ENCODE measurements at places on chromosomes 7 and 10.

- no peak for DNase-seq
Measured at GRCh38 chr7:105860793-105861192, 15.6 kb downstream of the ATXN7L1 start.

DNA sequence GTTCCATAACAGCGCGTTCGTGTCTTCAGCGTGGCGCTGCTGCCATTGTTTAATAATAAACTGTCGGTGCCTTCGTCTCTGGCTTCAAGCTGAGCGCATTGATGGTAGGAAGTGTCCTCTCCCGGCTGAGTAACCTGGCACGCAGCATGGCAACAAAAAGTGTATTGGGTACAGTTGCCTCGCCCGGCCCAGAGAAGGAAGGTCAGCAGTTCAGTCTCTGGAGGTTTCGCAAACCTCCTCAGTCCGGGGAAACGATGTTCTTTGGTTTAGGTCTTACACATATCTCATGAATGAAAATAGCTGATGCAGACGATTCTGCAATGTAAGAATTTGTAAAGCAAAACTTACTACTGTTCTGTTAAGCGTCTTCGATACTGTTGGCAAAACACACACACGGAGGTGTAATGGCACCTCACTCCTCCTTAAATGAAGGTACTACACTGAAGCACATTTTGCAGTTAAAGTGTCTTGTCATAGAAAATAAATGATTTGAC, 739 bp upstream of the CCDC186 start:
- no peak for DNase-seq

- no peak for DNase-seq
Measured at GRCh38 chr10:18313626-18314025, 173.4 kb downstream of the CACNB2 start.

- DNase-seq, result no peak
Measured at GRCh38 chr7:112086496-112087254, 119.5 kb downstream of the DOCK4 start.

DNA sequence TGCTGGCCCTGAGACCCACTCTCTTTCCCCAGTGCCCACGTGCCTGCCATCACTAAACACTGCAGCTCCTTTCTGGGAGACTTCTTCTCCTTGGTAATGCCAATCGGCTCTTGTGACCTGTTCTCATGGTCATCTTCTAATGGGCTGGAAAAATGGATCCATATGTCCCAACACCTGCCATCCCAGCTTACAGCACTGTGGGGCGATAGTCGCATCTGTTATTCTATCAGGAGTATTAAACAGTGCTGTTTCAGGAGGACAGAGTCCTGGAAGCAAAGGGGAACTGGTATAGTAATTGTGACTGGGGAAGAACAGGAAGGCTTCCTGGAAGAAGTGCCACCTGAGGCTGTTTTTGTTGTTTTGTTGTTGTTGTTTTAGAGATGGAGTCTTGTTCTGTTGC, 411.2 kb downstream of the GLRX3 start:
- peak; percentile 20 for DNase-seq

GRCh38 chr10:107232013-107232412, 67.5 kb upstream of the SORCS1 start:
- no peak for DNase-seq

DNA sequence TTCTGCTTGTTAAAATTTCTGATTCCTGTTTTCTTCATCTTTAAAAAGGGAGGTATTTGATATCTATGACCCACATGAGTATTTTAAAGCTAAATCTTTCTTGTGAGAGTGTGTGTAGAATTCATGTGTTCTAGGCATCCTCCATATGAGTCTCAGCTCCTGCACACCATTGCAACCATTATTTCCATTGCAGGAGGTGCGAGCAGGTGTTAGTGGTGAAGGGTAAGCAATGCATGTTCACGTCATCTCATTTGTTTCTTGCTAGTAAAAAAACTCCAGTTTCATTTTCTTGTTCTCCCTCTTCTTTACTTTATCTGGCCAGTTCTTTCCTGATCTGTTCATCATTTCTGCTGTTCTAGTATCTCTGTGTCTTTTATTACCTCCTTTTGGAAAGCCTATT, 100.5 kb downstream of the ADRA2A start:
- no peak for DNase-seq

DNA sequence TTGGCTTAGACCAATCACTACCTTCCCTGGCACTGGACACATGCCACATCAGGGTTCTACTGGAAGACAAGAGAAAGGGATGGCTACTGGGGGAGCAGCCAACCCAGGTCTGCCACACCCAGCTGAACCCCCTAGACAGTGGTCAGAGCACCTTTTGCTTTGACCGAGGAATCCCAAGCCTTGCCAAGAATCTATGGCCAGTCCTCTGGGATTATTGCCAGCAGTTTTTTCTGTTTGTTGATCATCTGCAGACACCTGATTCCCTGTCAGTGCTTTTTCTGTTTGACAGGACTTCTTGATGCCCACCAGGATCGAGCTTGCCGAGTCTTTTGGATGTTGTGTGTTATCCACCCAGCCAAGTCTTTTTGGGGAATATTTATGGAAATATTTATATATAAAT, 476.2 kb upstream of the GALNT17 start:
- DNase-seq, result no peak

GRCh38 chr10:870564-871166, 60.8 kb downstream of the LARP4B start:
- no peak for DNase-seq

DNA sequence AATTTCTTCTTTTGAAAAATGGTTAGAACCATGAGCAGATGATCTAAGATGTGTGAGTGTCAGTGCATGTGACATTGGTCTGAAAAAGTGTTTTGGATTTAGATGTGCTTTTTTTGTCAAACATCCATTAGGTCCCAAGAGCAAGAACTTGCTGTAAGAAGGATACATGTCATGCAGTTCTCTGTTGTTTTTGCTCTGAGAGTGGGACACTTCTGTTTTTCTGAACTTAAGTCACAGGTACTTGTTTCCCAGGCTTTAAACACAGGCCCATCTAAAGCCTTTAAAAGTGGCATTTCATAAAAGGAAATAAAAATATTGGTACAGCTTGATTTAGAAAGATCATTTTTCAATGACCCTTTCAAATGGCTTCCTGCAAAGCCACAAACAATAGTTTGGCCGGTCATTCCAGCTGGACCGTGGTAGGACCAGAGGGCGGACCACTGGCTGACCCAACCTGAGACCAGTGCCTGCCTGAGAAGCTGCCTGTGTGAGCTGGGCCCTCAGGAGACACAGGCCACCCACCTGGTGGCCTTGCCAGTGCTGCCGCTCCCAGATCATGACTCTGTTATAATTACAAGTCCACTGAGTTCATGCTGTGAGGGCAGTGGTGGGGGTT, 92.7 kb downstream of the EEPD1 start:
- no peak for DNase-seq

- no peak for DNase-seq
Measured at GRCh38 chr10:8060010-8060703, 5.7 kb downstream of the GATA3 start.

DNA sequence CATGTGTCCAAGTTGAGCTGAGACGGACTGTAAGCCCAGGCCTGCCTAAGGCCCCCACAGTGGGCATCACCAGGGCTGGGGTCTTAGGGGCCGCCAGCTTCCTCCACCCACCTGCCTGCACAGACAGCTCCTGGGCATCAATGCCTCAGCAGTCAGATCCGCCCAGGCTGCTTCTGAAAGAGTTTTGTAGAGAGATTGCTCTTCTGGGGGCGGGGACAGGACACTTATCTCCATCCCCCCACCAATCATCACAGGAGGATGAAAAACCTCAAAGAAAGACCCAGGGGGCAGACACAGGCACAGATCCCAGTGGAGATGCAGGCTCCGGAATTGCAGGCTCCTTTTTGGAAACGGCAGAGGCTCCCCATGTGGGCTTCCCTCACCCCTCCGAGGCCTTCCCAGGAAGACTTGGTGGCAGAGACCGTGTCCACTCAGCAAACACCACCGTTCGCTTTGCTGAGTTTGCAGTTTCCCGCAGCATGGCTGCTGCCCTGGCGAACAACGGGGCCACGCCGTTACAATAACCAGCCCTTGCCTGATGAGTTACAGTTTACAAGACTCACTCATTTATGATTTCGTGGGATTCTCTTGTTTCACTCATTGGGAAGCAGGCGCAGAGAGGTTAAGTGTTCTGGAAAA, 96.4 kb downstream of the MKI67 start:
- DNase-seq, result no peak

DNA sequence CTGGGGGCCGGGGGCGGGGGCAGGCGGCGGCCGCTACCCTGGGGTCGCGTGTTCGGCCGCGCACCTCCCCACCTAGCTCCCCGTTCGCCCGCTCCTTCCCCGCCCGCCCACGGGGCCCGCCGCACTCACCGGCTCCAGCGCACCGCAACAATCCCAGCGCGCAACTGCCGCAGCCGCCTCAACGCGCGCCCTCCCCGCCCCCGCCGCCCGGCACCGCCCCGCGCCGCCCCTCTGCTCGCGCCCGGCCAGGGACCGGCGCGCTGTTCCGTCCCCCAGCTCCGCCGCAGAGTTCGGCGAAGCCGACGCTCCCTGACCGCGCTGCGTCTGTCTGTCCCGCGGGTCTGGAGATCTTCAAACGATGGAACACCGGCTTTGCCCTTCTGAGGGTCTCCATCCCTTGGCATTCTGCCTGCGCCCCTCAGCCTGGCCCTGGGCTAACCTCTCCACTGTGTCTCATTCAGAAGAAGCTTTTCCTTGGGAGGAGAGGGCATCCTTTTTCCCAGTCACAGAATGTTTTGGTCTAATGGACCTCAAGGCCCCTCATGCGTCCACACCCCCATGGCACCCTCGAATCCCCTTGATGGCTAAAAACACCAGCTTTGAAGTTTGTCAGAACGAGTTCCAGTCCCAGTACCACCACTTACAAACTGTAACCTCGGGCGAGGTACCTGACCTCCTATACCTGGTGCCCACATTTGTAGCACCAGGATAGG, at the start of gene NT5C2:
Gene NT5C2, minus strand, starts transcription at position 166 of the 713 bp plus-strand sequence. CDS start 18,314 bp downstream, outside the sequence.
- DNase-seq, result peak; percentile 71

DNA sequence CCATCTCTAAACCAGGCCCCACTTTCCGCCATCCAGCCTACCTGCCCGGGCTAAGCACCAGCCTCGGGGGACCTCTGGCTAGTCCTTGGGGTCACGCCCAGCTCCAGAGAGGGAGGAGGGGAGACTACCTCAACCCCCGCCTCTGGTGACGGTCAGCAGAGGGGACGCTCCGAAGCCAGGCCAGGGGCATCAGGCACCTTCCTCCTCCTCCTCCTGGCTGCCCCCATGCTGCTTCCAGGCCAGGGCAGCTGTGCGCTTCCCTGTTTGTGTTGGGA, 4.0 kb upstream of the SMARCD3 start:
- DNase-seq, result no peak

DNA sequence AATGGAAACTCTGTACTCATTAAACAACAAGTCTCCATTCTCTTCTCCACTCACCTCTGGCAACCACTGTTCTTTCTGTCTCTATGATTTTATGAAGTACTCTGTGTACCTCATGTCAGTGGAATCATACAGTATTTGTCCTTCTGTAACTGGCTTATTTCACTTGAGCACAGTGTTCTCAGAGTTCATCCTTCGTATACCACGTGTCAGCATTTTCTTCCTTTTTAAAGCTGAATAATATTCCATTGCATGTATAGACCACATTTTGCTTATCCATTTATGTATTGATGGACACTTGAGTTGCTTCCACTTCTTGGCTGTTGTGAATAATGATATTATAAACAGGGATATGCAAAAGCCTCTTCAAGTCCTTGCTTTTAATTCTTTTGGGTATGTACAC, 333.0 kb upstream of the ZNF32 start:
- DNase-seq, result no peak

DNA sequence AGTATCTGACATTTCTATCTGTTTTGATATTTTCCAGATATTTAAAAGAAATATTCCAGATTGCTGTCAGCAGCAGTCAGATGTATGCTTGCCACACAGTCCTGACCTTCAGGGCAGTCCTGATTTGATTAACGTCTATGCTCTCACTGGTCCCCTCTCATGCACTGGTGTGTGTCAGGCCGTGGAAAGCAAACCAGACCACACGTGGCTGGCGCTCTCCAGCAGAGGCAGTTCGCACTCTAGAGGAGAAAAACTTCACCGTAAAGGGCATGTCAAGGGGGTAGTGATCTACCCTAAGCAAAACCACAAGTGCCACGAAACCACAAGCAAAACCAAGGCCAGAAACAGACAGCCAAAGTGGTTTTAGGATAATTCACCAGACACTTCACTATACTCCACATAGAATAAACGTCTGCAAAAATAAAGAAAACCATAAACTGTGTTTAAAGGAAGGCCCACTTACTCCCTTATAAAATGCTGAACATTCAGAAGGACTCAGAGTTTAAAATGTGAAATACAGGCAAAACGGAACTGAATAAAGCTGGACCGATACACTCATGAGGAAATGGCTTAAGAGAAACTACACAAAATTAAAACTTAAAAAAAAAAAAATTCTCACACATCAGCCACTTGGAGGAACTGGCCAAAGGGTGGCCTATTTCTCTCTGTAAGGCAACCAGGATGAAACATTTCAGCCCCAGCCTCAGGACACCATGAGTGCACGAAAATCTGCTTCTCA, 26.4 kb downstream of the PARP12 start:
- no peak for DNase-seq

DNA sequence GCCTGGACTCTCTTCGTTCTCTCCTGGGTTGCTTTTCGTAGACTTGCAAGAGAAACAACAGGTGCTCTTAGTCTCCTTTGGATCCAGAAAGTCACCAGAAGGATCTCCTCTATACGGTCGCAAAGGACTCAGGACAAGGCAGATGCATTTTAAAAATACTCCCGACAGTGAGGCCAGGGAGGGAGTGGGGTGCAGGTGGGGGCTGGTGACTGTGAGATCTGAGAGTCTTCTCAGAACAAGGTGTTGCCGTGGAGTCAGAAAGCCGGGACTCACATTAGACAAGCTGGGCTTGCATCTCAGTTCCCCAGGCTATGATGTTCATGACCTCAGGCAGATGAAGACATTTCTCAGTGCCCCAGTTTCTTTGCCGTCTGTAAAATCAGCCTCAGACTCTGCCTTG, 507.2 kb downstream of the TCERG1L start:
- DNase-seq, result no peak

GRCh38 chr10:11527691-11528255, 83.7 kb downstream of the USP6NL start:
- DNase-seq, result no peak

DNA sequence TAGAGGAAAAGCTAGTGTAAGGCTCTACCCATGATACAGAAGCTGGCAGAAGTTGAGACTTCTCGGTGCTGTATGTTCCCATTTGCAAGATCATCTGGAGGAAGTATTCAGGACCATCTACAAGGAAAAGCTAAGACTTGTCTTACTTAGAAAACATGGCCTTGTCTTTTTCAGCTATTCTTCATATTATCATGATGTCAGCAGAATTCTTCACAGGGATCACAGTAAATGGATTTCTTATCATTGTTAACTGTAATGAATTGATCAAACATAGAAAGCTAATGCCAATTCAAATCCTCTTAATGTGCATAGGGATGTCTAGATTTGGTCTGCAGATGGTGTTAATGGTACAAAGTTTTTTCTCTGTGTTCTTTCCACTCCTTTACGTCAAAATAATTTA, 79.6 kb upstream of the SCIN start:
- no peak for DNase-seq

- DNase-seq, result no peak
Measured at GRCh38 chr7:10740805-10741204, 232.9 kb upstream of the PHF14 start.
